ENCODE measurements at places on chromosomes 6 and 20.

GRCh38 chr20:22071841-22072240, 366.4 kb downstream of the PAX1 start:
- no peak for ATAC-seq

DNA sequence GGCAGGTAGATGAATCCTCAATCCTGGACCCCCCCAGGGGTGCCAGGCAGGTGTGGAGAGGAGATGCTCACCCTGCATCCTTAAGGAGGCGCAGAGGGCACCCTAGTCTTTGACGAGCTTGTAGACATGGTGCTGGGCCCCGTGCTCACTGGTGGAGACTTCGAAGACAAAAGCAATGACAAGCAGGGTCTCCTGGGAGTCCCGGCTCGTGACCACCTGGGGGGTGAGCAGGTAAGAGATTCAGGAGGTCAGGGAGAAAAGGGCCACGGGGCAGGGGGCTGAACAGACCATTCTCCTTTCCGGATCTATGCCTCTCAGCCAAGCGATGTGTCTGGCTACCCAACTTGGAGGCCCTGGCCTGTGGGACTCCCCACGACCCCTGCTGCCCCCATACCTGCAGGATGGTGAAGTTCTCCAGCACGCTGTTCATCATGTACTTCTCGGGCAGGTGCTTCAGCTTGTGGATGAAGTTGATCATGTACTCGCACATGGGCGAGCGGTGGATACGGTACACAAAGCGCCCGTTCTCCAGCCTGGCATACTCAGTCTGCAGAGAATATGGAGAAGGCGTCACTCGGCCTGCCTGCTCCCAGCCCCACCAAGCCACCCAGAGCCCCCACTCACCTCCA, 6.9 kb downstream of the RPL10A start:
- no peak for ATAC-seq

DNA sequence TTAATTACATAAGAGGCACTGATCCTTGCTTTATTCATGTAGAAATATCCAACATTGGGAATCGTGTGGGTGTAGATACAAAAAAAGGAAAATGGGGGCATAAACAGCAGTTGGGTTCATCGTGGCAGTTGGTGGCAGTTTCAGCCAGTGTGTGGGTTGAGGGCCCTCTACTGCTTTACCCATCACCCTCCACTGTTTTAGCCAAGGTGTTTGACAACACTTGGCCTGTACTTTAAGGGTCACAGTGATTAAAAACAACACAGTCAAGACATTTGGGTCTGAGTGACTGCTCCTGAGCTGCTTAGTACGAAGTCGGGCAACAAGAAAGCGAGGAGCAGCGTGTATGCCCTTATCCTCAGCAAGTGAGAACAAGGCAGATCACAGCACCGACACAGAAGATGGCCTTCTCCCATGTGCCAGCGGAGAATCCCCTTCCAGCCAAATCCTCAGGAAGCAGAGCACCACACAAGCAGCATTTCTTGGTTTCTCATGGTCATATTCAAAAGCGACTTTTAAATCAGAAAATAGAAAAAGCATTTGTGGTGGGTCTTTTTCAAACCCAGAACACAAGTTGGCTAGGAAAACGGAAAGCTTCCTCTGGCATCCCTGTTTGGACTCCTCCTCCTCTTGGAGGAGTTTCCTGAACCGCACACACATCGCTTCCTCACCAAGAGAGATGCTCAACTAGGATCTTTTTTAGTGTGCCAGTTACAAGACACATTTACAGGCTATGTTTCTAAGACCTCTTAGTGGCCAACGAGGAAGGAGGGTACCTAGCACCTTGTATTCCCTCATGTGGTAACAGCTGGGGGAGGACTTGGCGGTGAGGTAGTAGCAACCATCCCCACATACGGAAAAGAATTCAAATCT, 23.5 kb downstream of the EIF2S2 start:
- no peak for ATAC-seq

DNA sequence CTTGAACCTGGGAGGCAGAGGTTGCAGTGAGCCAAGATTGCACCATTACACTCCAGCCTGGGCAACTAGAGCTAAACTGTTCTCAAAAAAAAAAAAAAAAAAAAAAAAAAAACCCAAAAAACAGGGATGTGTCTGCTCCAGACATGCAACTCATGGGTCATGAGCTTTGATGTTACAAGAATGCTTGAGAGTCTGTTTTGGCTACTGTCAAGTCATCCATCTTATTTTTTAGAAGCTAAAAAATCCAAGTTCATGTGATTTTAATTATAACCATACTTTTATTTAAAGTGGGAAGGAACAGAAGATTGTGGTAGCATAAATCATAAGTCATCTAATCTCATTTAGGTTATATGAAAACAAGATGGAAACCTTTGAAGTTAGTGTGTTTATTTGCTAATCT, 120.6 kb downstream of the PDE7B start:
- no peak for ATAC-seq

GRCh38 chr6:125718109-125718508, 31.3 kb upstream of the HEY2 start:
- no peak for ATAC-seq

- no peak for ATAC-seq
These were observed 60.6 kb downstream of the BTBD9 start for GRCh38 chr6:38579010-38579628.
